ENCODE measurements at places on chromosomes 7 and 10.

GRCh38 chr7:25802473-25802872 lies 349.5 kb upstream of the NFE2L3 start:
- DNase-seq: no peak

DNA sequence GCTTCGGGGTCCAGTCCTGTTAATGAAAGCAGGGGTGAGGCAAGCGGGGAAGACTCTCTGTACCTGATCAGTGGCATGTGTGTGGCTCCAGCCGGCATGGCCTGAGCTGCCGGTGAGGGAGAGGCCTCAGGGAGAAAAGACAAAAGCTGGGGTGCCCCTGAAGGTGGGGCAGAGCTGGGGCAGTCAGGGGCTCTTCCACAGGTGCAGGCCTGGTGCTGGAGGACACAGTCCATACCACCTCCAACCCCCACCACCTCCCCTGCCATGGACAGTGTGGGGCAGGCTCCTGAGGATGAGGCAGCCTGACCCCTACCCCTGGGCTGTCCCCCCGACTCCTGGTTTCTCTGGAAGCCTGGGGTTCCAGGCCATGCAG lies 129.5 kb downstream of the LHPP start:
- no peak for DNase-seq

GRCh38 chr10:60952067-60952845 lies 8.3 kb upstream of the RHOBTB1 start:
- no peak for DNase-seq

- DNase-seq: no peak
Measured at GRCh38 chr7:2487586-2488271, 11.5 kb upstream of the GRIFIN start.

DNA sequence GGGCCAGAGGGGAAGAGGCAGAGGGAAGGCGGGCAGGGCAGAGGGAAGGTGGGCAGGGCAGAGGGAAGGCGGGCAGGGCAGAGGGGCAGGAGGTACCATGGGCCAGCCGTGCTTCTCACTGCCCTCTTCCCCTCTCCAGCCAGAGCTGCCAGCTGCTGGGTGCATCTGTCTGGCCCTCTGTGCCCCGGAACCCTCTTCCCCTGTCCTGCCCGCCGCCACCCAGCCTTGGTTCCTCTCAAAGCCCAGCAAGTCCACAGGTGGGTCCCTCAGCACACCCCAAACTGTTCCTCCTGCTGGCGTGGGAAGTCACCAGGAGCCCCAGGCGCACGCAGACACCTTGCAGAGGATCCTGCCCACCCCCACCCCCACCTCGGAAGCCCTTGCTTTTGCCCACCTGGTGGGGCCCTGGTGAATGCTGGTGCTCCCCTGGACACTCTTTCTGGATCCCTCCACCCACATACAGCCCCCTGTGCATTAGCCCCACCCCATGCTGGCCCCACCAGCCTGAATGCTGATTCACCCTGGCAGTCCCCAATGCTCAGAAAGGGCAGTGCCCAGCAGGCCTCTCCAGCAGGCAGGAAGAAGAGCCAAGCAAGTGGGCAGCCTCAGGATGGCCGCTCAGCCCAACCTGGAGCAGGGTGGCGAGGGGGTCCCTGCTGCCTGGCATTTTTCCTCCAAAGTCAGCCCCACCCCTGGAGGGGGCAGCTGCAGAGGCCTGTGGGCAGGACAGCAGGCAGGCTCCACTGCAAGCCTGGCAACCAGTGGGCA lies 1.9 kb upstream of the PWWP2B start:
- DNase-seq: no peak

Measured in T follicular helper cell (primary cell).